ENCODE measurements at places on chromosomes 3 and 15.

GRCh38 chr3:100039075-100039474 is 75.2 kb downstream of the FILIP1L start:
- DNase-seq, result no peak

- peak; percentile 79 for DNase-seq
These were observed 270.8 kb downstream of the UACA start for GRCh38 chr15:70492240-70493177.

DNA sequence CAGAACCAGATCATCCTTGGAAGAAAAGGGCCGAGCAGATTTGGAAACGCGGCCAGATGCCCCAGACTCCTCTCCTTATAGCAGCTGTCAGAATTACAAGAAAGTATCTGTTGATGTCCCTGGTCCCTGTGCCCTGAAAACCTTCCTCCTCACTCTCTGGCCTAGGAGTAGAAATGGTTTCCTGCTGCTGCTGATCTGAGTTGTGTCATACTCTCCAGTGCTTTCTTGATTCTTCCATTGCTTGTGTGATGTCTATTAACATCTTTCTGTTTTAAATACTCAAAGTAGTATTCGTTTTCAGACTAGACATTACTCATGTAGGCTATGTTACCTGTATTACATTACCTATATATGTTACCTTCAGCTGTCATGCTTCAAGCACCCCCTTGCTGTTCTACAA is 26.8 kb upstream of the HERC1 start:
- DNase-seq, result no peak

DNA sequence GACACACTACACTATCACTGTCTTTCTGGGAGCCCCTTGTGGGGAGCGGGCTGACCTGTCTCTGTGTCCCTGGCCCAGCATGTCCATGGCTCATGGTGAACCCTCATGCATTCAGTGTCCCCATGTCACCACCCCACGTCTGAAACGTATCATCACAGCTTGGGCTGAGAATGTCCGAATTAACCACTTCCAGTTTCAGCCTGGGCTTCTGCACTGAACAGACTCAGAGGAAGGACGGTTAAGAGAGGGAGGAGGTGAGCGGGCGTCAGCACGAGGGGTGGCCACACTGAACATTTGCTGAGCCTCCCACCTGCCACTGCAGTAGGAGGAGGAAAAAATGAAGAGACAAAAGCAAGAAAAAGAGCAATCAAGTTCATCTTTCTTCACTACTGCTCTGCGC is 30.5 kb downstream of the ATP2B2 start:
- DNase-seq, result no peak

GRCh38 chr15:60399931-60400330 is 2.1 kb upstream of the ANXA2 start:
- no peak for DNase-seq

- no peak for DNase-seq
These were observed 15.3 kb downstream of the NPTN start for GRCh38 chr15:73617913-73618312.

DNA sequence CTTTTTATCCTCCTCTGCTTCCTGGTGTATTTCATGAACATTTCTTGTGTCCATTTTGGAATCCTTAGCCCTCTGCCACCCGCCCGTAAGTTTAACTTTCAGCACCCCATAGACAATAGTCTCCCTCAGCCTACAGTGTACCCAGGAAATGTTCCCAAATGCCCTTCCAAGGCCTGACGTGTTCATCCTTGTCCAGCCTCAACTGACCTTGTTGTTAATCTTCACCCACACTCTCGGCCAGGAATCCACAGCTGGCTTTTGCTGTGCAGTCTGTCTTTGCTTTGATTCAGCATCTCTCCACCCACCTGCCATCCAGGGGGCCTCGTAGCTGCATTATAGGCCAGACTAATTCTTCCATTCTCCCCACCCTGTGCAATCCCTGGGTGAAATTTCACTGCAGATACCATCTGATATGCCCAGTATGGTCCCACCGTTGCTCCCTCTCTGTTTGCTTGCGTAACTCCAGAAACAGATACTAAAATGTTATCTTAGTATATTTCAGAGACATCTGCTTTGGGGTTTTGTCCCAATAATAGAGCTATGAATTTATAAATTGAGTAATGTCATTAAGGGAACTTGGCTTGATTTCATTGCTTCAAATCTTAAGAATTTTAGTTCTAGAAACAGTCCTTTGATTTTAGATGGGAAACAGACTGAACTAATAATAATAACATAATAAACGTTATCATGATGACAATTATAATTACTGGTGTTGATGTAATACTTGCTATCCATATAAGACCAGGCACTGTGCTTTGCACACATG is 16.6 kb downstream of the GUCA1C start:
- DNase-seq, result no peak

GRCh38 chr3:180135101-180135500 is 98.4 kb upstream of the PEX5L start:
- DNase-seq, result no peak

DNA sequence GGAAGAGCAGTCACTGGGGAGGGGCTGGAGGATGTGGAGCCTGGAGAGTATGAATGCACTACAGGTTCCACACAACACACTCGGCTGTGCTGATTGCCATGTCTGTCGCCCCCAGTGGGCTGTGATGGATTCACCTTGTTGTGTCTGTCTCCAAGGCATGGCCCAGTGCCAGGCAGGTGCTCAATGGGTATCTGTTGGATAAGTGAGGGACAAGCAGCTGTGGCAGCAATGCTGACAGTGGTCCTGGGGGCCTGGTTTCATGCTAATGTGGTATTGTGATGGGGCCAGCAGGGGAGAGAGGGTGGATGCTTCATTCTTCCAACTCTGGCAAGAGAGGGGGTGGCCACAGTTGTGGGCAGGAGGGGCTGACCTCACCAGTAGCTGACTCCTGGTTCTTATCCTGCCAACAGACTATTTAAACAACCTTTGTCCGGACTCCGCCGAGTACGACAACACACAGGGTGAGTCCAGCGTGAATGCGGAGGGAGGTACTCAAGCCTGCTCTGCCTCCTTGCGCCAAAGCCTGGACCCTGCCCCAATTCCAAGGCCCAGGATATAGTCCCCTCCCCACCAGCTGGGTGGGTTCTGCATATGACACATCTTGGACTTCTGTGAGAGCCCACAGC is 47.3 kb upstream of the NR2C2 start:
- no peak for DNase-seq

DNA sequence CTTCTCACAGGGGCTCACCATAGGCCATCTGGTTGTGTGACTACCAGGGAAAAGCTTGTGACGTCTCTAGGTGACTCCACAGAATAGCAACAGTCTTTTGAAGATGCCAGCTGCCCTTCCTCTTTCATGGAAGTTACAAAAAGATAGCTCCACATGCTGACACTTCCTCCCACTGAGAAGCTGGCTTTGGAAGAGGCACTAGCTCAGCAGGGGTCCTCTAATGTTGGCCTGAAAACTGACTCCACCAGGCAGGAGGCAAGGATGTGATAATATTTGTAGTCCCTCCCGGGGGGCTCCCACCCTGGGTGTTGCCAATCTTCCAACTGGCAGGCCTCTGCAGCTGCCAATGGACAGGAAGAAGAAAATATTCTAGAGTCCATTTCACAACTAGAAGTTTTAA is 343.5 kb downstream of the NEK10 start:
- no peak for DNase-seq

DNA sequence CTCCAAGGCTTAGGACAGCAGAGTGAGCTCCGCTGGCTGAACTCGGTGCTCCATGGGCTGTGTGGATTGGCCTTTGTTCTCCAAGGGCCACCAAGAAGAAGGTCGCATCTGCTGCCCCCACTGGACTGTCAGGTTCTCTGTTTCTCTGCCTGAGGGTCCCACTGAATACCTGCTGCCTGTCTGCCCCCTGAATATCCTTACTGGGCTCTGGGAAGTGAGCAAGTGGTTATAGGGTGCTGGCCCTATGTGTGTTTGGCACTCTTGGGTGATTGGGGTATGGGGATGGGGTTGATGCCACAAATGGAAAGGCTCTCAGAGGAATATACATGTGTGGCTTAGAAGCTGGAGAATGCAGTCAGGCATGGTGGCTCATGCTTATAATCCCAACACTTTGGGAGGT is 82.3 kb downstream of the THSD4 start:
- DNase-seq, result no peak

GRCh38 chr3:24521420-24522145 is 26.9 kb upstream of the THRB start:
- peak; percentile 23 for DNase-seq

GRCh38 chr3:194575484-194576210 is 57.6 kb downstream of the TMEM44 start:
- DNase-seq, result peak; percentile 25

GRCh38 chr3:161266731-161267150 is 45.6 kb downstream of the NMD3 start:
- no peak for DNase-seq

GRCh38 chr3:126245811-126246727 is 65.7 kb upstream of the ALDH1L1 start:
- DNase-seq, result no peak

- no peak for DNase-seq
These were observed 33.7 kb downstream of the FLNB start for GRCh38 chr3:58041826-58042324.

DNA sequence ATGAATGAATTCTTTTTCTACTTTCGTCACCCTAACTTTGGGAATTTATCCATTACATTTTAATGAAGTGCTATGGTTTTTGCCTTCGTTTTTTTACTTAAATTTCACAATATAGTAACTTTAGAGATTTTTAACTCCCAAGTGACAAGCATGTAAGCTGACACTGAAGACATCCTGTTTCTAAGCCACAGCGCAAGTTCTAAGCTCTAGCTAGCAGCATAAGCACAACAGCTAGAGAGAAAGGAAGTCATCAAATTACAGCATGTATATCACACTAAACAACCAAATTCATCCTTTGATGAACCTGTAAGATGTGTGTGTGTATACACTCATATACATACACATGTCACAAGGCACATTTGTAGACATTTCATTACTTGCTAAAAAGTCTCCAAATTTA is 119.3 kb downstream of the P3H2 start:
- DNase-seq, result no peak

All from CD4-positive, alpha-beta T cell treated with Interleukin-15 for 1 hour (primary cell).